ENCODE measurements at places on chromosomes 12 and 14.

GRCh38 chr12:1830401-1830845 is 10.1 kb downstream of the LRTM2 start:
- DNase-seq = no peak

- DNase-seq = no peak
Measured at GRCh38 chr14:105466531-105467248, 7.9 kb upstream of the CRIP2 start.

GRCh38 chr14:46951103-46951502 is 299.5 kb upstream of the RPL10L start:
- peak; percentile 34 for DNase-seq

GRCh38 chr12:89247967-89248366 is 104.3 kb downstream of the DUSP6 start:
- no peak for DNase-seq

DNA sequence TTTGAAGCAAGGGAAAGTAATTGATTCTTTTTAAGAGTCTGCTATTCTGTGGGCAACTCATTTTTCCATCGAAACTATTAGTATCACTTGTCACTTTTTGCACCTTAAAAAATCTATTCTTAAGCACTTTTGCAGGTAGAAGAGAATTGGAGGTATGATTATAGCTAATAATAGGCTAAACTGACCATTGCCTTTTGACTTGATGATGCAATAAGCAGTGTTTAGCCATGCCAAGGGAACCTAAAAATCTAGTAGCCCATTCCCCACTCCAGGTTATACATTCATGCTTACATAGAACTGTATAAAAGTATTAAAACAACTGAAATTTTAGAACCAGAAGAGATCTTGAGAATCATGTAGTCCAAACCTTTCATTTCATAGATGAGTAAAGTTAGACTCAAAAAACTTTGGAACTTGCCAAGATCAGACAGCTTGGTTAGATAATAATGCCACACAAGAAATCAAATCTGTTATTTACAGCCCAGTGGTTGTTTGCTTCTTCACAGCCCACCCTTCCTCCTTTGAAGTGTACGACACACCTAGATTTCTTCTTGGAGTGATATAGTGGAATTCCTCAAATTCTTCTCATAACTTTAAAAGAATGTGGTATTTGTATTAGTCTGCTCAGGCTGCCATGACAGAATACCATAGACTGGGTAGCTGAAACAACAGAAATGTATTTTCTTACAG is 21.7 kb upstream of the GARIN2 start:
- no peak for DNase-seq

Measured in NCI-H524 (cell line).